Activated T-helper 17 cell treated with anti-CD3 and anti-CD28 coated beads, Interleukin-2, amount 50 U/mL, for 72 hours (primary cell): ENCODE measurements at places on chromosomes 16 and 17.
A peak's percentile ranks its signal among the peaks of the same experiment; 100 is the strongest.

DNA sequence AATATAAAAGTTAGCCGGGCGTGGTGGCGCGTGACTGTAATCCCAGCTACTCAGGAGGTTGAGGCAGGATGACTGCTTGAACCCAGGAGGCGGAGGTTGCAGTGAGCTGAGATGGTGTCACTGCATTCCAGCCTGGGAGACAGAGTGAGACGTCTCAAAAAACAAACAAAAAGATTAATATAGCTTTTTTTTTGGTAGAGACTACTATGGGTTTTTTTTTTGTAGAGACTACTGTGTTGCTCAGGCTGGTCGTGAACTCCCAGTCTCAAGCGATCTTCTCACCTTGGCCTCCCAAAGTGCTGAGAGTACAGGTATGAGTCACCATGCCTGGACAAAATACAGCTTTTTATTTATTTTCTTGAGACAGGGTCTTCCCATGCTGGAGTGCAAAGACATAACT is 20.2 kb downstream of the ZNRF1 start:
- no peak for ATAC-seq

GRCh38 chr17:43033948-43034881 is 9.2 kb downstream of the RND2 start:
- no peak for ATAC-seq

GRCh38 chr17:10836966-10837590 is 809 bp downstream of the PIRT start:
- no peak for ATAC-seq

DNA sequence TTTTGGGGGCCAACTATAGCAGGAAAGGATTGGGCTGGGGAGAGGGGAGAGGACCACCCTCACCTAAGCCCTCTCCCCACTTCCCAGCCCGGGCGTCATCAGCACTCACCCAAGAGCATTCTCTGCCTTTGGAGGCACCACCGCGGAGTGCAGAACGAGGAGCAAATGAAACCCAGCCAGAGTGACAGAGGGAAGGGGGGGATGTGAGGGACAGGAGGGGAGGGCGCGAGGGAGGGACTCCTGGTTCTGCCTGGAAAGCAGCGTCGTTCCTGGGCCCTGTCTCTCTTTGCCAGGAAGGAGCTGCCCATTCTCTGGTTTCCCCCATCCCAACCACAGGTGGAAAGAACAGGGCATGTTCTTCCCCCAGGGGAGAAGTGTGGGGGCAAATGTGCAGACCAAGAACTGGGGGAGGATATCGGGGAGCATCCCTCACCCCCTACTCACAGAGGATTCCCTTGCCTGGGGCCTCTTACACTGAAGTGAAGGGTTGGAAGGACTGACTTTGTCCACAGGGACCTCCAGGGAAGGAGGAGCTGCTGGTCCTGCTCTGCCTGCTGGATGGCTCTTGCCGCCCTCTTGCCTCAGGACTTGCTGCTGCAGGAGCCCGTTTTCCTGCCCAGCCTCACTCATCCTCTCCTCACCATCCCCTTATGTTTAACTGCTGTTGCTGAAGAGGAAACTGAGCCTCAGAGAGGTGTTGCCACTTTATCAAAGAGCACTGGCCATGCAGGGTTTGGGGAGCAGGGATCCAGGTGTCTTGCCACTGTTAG is 3.5 kb upstream of the C17orf113 start:
- no peak for ATAC-seq

- ATAC-seq, result no peak
Observed at GRCh38 chr16:75559564-75560372, 3.7 kb upstream of the TMEM231 start.

GRCh38 chr17:18246880-18247612 is 11.5 kb downstream of the FLII start:
- ATAC-seq, result peak; percentile 58

DNA sequence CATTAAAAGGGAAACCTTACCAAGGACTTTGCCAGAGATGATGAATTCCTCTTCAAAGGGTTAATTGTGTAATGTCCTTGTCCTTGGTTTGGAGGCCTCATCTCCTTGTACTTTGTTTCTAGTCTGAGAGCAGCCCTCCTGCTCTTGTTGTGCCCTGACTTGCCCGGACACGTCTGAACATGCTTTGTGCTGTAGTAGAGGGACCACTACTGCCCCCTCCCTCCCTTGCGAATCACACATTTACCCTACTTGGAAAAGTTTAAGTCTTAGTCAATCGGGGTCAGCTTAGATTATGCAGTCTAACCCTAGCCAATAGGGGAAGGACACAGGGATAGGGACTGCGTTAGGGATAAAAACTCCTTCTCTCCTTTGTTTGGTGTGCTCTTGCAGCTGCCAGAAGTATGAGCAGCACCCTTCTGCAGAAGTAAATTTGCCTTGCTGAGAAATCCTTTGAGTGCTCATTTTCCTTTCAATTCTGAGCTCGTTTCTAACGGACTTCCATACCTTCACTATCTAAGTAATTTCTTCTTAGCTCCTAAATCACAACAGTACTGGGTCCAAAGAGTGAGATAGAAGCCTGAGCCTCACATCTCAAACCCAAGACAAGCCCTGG is 26.4 kb upstream of the CLEC3A start:
- no peak for ATAC-seq

DNA sequence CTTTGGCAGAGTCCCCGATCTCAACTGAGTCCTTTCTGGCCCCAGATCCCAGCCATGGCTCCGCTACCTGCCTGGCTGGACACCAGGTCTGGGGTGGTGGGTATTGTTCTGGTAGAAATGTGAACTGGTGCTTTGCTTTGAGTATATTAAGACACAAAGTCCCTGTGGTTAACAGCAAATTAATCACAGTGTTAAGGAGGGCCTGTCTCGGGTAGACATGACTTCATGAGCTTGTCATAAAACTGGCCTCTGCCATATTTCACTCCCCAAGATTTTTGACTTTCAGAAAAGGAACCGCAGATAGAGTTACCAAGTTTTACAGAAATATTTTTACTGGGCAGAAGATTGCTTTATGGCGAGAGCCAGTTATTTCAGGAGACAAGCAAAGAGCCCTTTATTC is 19.5 kb downstream of the NKD1 start:
- ATAC-seq, result no peak

- ATAC-seq, result peak; percentile 71
Observed at GRCh38 chr17:81976332-81977210, 858 bp upstream of the ASPSCR1 start.

GRCh38 chr16:3434373-3434772 is 8.9 kb downstream of the ZNF597 start:
- ATAC-seq, result no peak

GRCh38 chr17:29962656-29963055 is 21.2 kb downstream of the EFCAB5 start:
- no peak for ATAC-seq

GRCh38 chr16:414395-415169 is 10.9 kb upstream of the RAB11FIP3 start:
- ATAC-seq, result no peak

DNA sequence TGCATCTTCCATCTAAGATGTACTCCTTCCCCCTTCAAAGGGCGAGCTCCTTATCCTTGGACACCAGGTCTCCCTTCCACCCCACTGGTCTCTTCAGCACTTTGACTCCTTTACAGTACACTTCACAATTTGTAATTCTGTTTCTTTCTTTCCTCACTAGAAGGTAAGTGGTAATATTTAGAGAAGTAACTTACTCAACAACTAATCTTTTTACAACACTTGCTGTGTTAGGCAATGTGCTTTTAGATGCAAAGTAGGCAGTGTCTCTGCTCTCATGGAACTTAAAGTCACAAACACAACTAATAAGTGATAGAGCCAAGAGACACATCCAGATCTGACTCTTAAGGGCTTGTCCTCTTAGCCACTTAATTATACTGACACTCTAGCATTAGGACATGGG is 6.4 kb downstream of the SIAH1 start:
- no peak for ATAC-seq

GRCh38 chr16:21600031-21600773 is 825 bp downstream of the METTL9 start:
- peak; percentile 16 for ATAC-seq

GRCh38 chr17:4998027-4998731 is 429 bp downstream of the KIF1C start:
- ATAC-seq, result peak; percentile 13

- ATAC-seq, result no peak
Observed at GRCh38 chr16:63655846-63656245, 1466.0 kb downstream of the CDH11 start.

GRCh38 chr16:19114359-19115147 is 789 bp downstream of the ITPRIPL2 start:
- peak; percentile 11 for ATAC-seq

DNA sequence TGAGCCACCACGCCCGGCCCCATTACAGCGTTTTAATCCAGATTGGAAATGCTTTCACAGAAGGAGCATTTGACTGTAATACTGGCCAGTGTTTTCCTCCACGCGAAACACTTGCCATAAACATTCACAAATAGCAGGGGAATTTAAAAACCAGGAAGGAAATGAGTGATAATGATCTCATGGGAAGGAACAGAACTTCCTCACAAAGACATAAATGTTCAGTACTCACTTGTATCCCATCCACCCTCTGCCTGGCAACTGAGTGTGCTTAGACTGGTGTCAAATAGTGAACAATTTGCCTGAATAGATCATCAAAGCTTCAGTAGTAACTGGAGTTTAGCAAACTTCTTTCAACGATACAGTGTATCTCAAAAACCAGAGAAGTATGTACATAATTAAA is 54.1 kb downstream of the PSMD12 start:
- ATAC-seq, result no peak

GRCh38 chr16:67406111-67406971 is 9.9 kb downstream of the ZDHHC1 start:
- no peak for ATAC-seq

- ATAC-seq, result no peak
Observed at GRCh38 chr17:21198411-21198810, 15.6 kb downstream of the TMEM11 start.

DNA sequence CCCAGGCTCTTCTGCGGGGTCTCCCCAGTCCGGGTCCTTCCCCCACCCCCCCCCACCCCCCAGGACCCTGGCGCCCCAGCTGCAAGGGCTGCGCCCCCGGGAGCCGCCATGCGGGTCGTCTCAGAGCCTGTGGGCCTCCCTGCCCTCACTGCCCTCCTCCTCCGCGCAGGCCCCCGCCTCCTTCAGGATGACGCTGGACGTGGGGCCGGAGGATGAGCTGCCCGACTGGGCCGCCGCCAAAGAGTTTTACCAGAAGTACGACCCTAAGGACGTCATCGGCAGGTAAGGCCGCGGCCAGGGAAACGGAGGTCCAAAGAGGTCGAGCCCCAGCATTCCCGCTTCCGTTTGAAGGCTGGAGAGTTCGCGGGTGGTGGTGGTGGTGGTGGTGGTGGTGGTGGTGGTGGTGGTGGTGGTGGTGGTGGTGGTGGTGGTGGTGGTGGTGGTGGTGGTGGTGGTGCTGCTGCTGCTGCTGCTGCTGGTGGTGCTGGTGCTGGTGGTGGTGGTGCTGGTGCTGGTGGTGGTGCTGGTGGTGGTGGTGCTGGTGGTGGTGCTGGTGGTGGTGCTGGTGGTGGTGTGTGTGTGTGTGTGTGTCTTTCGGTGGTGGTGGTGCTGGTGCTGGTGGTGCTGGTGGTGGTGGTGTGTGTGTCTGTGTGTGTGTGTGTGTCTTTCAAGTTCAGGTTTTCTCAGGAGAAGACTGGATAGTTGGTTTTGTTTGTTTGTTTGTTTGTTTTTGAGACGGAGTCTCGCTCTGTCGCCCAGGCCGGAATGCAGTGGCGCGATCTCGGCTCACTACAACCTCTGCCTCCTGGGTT is 615 bp downstream of the PHKG2 start:
- ATAC-seq, result peak; percentile 20
